ENCODE measurements at places on chromosomes 12 and 14. TPM values are rescaled to one million over a fixed set of nuclear protein-coding genes. Genes with fewer than 3 reads are reported as not detected.

The CIROP gene
- total RNA-seq, result not detected

The OVCH1 gene
- total RNA-seq, result not detected

The DIO3 gene
- total RNA-seq, result not detected

The HNRNPC gene
- total RNA-seq, result 958 TPM

The NEUROD4 gene
- 0.05 TPM for total RNA-seq

The ZCRB1 gene
- total RNA-seq, result 58.2 TPM

The GDF3 gene
- not detected for total RNA-seq

- no peak overlapping the region for H3K4me3 ChIP-seq
- no peak for DNase-seq
- H3K27me3 ChIP-seq, result no peaks in the 10 kb centered on the region
- H3K27ac ChIP-seq, result no peak overlapping the region
- peaks cover 11% of the 10 kb centered on the region for H3K36me3 ChIP-seq
Observed at GRCh38 chr12:92866418-92866817, 62.7 kb downstream of the EEA1 start.

DNA sequence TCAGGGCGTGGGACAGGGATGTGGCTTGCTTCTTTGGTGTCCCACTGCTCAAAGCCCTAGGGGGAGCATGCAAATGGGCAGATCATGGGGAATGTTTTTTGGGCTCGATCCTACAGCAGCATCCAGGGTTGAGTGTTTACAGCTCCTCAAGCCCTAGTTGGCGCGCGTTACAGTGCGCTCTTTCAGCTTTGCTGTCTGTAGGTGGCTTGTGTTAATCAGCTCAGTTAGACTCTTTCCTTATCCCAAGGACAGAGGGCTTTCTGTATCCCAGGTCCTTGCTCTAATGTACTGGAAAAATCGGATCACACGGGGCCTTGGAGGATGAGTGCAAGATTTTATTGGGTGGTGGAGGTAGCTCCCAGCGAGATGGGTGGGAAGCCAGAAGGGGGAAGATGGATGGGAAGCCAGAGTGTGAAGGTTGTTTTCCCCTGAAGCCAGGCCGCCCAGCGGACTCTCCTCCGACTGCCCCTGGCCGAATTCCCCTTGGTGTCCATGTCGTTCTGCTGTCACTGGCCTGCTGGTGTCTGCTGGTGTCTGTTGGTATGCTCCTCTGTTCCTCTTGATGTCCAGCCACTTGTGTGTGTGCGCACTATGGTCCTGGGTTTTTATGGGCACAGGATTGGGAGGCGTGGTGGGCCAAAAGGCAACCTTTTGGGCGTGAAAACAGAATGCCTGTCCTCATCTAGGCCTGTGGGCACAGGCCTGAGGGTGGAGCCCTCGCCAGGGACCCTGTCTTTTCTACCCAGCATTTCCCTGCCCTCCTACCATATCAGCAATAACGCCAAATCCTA lies 10.7 kb upstream of the TXNRD1 start:
- H3K27me3 ChIP-seq, result peaks cover 2% of the 10 kb centered on the region
- DNase-seq, result no peak
- no peak overlapping the region for H3K4me3 ChIP-seq
- peaks cover 3% of the 10 kb centered on the region for H3K36me3 ChIP-seq
- no peak overlapping the region for H3K27ac ChIP-seq

DNA sequence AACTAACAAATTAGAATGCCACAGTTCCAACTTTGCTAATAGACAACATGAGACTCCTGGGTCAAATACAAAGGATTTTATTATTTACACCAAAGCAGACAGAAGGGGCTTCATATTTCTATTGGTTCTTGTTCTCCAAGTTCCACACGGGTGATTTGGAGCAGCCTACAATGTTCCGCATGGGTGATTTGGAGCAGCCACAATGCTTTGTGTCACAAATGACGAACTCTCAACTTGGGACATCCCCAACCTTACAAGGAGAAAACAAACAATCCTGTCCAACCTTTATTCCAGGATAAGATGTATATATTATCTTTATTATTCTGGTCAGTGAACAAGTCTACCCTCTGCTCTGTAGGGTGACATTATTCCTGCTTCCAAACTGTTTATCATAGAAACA lies 694.3 kb upstream of the MGAT4C start:
- no peaks in the 10 kb centered on the region for H3K27me3 ChIP-seq
- H3K4me1 ChIP-seq, result no peaks in the 10 kb centered on the region
- no peak for DNase-seq
- no peaks in the 10 kb centered on the region for H3K36me3 ChIP-seq

- peaks cover 63% of the 10 kb centered on the region for H3K36me3 ChIP-seq
- peak overlapping the region; percentile 61 for H3K27ac ChIP-seq
- no peak for DNase-seq
- H3K4me1 ChIP-seq, result peaks cover 93% of the 10 kb centered on the region
- H3K27me3 ChIP-seq, result no peaks in the 10 kb centered on the region
Observed at GRCh38 chr14:69711065-69711464, 55.9 kb upstream of the SRSF5 start.

DNA sequence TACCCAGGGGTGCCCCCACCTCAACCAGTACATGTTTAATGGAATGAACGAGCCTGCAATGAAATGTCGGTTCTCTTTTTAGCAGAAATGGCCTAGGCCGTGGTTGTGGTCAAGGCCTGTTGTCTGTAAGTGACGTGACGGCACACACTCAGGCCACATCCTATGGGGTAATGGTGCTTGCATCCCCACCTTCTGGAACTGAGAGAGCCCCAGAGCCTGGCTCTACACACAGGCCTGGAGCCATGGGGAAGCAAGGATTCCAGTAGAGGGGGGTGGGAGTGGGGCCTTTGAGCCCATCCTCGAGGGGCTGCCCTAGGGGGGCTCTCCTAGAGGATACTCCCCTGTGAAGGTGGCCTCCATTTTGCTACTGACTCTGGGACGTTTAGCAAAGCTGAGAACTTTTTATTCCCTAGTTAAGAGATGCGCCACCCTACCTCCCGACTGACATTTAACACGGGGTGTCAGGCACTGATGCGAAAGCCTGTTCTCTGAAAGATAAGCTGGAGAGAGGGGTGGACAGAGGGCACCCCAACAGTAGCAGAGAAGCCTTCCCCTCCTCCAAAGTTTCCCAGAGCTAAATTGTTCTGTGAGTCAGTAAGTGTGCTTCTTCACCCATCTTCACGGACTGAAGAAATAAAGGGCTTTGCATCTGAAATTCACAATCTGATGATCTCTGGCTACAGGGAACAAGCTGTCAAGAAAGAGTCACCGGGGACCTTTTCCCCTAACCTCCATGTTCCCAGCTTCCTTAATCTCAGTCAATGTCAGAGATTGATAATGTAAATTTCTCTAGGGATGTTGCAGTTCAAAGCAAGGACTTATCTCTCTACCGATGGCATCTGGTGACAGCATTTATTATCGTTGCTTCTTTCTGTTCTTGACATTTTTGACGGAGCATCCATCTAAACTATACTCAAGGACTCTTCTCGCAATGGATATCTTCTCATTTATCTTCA lies 6.8 kb downstream of the RIN3 start:
- H3K4me1 ChIP-seq, result peaks cover 37% of the 10 kb centered on the region
- no peak for DNase-seq
- peaks cover 6% of the 10 kb centered on the region for H3K36me3 ChIP-seq
- H3K27me3 ChIP-seq, result peaks cover 20% of the 10 kb centered on the region
- no peak overlapping the region for H3K4me3 ChIP-seq

GRCh38 chr12:44184499-44185206 lies 348.8 kb downstream of the TMEM117 start:
- no peaks in the 10 kb centered on the region for H3K4me1 ChIP-seq
- H3K27me3 ChIP-seq, result no peaks in the 10 kb centered on the region
- no peaks in the 10 kb centered on the region for H3K36me3 ChIP-seq
- H3K4me3 ChIP-seq, result no peak overlapping the region
- no peak for DNase-seq

GRCh38 chr12:76032043-76032981 lies 736 bp upstream of the PHLDA1 start:
- H3K36me3 ChIP-seq, result peaks cover 36% of the 10 kb centered on the region
- peak; percentile 39 for DNase-seq
- H3K27ac ChIP-seq, result peak overlapping the region; percentile 96

- no peak overlapping the region for H3K4me3 ChIP-seq
- no peak overlapping the region for H3K27ac ChIP-seq
- no peaks in the 10 kb centered on the region for H3K4me1 ChIP-seq
- no peak for DNase-seq
Observed at GRCh38 chr12:1262011-1262410, 271.0 kb downstream of the ERC1 start.

DNA sequence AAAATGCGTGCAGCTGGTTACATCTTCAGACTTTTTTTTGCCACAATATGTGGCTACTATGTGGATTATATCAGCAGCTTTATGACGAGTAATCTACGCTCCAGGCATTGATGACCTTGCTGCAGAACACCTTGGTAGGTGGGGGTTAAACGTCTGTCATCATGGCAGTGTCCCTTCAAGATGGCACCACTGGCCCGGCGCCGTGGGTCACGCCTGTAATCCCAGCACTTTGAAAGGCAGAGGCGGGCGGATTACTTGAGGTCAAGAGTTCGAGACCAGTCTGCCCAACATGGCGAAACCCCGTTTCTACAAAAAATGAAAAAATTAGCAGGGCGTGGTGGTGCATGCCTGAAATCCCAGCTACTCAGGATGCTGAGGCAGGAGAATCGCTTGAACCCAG lies 177.5 kb downstream of the AEBP2 start:
- no peak for DNase-seq
- H3K36me3 ChIP-seq, result no peaks in the 10 kb centered on the region
- H3K27me3 ChIP-seq, result no peaks in the 10 kb centered on the region
- no peaks in the 10 kb centered on the region for H3K4me1 ChIP-seq
- H3K4me3 ChIP-seq, result no peak overlapping the region

DNA sequence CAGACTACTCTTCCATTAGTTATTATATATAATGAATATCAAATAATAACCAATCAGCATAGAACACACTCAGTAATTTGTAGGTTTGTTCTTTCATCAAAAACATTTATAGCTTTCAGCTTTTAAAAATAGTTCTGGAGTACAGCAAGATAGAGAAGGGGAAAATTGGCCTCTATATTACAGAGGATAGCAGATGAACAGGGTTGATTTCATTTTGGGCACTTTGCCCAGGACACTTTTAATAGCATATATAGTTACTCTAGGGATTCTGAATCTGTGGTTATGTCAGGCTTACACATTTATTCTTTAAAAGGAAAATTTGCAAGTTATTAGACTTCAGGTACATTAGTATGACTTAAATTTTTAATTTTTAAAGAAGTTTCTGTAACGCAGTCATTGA lies 52.6 kb downstream of the IFT81 start:
- H3K4me1 ChIP-seq, result no peaks in the 10 kb centered on the region
- H3K36me3 ChIP-seq, result no peaks in the 10 kb centered on the region

- H3K36me3 ChIP-seq, result no peaks in the 10 kb centered on the region
- H3K27ac ChIP-seq, result no peak overlapping the region
- no peak for DNase-seq
- no peaks in the 10 kb centered on the region for H3K4me1 ChIP-seq
- H3K27me3 ChIP-seq, result peaks cover 16% of the 10 kb centered on the region
- no peak overlapping the region for H3K4me3 ChIP-seq
Observed at GRCh38 chr14:60616461-60616959, 32.8 kb downstream of the SIX1 start.

DNA sequence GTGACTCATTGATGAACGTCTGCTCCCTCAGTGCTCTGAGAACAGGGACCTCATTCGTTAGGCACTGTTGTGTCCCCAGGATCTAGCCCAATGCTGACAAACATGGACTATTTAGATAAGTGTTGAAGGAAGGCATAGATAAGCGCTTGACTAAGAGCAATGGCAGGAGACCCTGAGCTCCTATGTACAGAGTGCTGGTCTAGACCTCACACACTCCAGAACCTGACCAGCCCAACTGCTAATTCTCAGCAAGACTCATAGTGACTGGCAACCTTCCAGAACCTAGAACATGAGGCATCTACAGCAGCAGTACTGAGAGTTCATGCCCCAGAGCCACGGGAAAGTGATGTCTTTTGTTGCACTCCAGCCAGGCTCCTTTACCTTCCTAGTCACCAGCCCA lies 69.2 kb downstream of the CRACR2A start:
- no peak overlapping the region for H3K27ac ChIP-seq
- H3K27me3 ChIP-seq, result no peaks in the 10 kb centered on the region

GRCh38 chr14:22886500-22887259 lies 3.7 kb downstream of the REM2 start:
- H3K36me3 ChIP-seq, result peaks cover 8% of the 10 kb centered on the region
- peaks cover 8% of the 10 kb centered on the region for H3K27me3 ChIP-seq
- H3K4me3 ChIP-seq, result peak overlapping the region; percentile 87
- H3K4me1 ChIP-seq, result peaks cover 31% of the 10 kb centered on the region

DNA sequence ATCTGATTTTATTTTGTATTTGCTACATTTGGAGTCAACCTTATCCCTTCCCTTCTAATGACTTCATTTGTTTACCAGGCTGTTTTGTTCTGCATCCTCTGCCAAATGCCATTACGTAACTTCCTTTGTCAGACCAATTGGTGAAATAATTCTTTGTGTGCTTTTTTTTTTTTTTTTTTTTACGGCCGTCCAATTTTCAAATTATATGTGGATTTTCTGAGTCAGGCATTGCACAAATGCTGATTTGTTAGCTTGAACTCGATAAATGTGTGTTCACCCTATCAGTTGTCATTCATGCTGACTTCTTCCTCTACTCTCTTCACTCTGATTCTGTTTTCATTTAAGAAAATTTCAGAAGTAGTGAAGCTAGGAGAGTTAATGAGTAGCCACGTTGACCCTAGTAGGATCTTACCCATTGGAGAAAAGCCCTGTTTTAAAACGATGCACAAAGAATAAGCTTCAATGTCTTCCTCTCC lies 386.2 kb downstream of the DIO2 start:
- DNase-seq, result no peak
- H3K36me3 ChIP-seq, result no peaks in the 10 kb centered on the region
- no peaks in the 10 kb centered on the region for H3K4me1 ChIP-seq

DNA sequence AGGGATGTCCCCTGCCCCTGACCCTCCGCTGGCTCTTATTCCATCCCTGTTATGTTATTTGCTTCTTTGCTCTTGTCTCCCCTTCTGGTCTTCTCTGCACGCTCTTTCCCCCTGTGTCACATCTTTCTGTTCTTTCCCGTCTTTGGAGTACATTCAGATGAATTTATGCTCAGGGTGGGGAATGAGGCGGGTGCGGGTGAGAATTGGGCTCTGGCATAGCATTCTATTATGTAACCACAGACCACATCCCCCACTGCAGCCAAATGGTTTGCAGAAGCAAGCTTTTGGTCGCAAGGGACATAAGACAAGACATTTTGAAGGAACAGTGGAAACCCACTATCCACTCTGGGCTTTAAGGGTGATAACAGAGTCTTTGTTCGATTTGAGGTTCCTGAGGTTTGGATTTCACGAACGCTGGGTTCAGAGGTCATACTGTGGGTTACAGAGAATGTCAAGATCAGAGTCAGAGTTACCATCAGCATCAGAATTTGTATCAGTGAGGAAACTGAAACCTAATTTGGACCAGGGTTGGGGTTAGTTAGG lies 3.8 kb downstream of the ENDOU start:
- no peak overlapping the region for H3K4me3 ChIP-seq
- no peaks in the 10 kb centered on the region for H3K36me3 ChIP-seq
- no peaks in the 10 kb centered on the region for H3K27me3 ChIP-seq
- DNase-seq, result no peak
